Stimulated activated CD8-positive, alpha-beta memory T cell treated with anti-CD3 and anti-CD28 coated beads, Interleukin-4, amount 100 ng/mL, for 4 hours (primary cell): ENCODE measurements at places on chromosomes 13 and 19.

DNA sequence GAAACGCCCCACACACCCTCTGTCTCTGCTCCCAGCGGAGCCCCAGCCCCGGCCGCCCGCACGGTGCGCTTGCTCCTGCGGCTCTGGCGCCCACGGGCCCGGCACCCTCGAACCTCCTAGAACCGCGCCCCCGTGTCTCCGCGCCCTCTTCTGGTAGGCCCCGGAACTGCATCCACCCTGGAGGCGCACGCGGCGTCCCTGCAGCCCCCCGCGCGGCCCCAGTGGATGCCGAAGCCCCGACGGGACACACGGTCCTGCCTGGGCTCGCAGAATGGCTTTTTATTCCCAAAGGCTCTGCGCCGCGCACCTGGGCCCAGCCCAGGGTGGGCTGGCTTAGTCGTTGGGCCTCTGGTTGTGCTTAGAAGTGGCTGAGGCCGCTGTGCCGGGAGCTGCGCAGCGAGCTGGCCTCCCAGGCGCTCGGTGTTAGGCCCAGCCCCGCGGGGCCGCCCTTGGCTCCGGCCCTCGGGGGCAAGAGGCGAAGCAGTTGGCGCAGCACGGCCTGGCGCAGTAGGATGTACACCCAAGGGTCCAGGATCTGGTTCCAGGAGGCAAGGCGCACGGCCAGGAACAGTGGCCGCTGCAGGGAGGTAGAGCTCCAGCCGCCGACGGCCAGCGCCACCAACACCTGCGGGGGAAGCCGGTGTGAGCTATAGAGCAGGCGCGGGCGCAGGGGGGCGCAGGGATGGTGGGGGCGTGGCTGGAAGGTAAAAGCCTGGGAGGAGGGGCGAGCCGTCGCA, 2.8 kb downstream of the PTGER1 start:
- peak; percentile 72 for DNase-seq

DNA sequence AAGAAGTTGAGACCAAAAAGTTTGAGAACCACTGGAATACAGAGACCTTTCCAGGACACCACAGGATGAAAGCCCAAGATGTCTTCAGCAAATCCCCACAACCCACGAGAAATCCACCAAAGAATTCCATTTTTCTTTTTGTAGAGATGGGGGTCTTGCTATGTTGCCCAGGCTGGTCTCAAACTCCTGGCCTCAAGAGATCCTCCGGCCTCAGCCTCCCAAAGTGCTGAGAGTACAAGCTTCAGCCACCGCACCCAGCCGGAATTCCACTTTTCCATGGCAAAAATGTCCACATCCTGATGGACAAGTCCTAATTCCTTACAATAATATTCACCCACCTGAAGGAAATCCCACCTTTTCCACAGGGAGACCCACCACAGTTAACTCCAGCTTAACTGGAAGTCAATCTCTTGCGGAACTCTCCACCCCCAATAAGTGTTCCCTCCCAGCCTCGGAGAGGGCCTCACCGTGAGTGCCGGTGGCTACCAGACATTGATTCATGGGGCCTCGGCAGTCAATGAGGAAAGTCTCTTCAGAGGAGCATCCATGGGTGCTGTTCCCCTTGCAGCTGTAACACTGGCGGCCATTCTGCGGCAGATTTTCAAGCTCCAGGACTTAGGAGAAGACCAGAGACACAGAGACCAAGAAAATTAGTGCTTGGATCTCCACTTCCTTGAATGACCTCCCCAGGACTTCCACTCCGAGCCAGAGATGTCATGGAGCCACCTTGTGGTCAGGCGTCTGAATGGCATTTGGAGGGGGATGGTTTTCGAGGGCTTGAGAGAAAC, 12.3 kb upstream of the CADM4 start:
- no peak for DNase-seq

DNA sequence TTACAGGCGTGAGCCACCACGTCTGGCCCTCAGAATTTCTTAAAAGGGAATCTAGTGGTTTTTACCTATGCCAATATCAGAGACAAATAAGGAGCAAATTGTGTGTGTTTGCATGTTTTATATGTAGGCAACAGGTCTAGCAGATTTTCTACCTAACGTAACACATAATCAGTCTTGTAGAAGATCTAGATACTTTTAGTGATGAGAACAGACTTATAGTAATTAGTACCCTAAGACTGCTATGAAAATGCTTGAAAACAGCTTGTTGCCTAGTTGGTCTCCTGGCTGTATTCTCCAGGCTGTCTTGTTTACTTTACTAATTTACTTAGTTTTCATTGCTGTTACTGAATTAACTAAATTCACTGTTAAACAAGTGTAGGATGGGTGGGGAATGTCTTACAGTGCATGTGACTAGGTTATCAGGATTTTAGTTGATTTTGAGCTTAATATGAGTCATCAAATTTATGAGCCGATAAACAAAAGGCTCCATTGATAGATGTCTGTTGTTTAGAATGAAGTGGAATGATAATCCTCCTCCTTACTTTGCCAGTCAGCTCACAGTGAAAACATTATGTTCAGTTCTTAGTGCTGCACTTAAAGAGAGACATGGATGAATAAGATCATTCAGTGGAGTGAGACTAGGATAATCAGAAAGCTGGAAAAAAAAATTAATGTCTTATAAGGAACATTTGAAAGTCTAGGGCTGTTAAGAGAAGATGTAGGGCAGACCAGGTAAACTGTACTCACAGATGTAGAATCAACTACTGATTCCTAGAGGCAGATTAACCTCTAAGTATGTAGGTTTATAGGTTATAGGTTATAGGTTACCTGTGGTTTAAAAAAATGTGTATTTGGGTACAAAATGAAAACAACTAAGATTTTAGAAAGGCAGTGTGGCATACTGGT, 22.4 kb downstream of the GTF2F2 start:
- no peak for DNase-seq

GRCh38 chr19:46599716-46600373, 1.3 kb upstream of the CALM3 start:
- DNase-seq: no peak

DNA sequence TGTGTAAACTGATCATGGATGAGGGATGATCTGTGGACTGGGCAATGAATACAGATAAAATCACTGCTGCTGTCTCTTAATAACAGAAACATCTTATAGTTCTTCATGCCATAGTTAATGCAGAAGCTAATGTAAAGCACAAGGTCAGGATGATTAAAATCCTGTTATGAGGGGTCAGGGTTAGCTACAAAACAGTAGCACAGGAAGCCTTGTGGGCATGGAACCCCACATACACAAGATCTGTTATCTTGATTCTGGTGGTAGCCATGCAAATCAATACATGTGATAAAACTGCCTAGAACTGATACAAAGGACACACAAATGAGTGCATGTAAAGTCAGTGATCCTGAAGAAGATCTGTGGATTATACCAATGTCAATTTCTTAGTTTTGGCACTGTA, 96.4 kb downstream of the KLF12 start:
- no peak for DNase-seq

GRCh38 chr13:104979281-104980030, 1556.0 kb downstream of the EFNB2 start:
- DNase-seq: no peak

GRCh38 chr13:44159633-44160279, 213.9 kb upstream of the SERP2 start:
- DNase-seq: no peak
